G401 (cell line): ENCODE measurements at places on chromosomes 7 and 10.

DNA sequence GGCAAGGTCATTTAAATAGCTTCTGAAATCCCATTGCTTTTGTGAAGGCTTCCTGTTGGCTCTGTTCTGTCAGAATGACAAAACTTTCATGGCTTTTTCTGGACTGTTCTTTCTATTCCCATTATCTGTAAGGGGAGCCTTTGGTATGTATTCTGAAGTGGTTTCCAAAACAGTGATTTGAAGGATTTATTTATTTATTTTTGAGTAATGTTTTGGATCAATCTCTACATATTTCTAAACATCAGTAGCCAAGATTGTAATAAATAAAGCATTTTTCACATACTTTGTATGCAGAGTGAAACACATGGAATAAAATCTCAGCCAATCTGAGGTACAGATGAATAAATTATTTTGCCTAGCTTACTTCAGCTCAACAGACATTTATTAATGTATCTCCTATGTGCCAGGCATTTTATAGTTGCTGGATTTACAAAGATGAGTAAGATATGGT, 121.1 kb downstream of the BBS9 start:
- DNase-seq = no peak

- DNase-seq = no peak
Observed at GRCh38 chr10:77452952-77453564, 184.6 kb downstream of the KCNMA1 start.

GRCh38 chr10:73117976-73118743, 7.9 kb downstream of the NUDT13 start:
- DNase-seq = no peak

- DNase-seq = peak; percentile 8
Observed at GRCh38 chr7:51647931-51648351, 331.3 kb upstream of the COBL start.

GRCh38 chr7:22193450-22193983, 163.4 kb downstream of the RAPGEF5 start:
- peak; percentile 93 for DNase-seq

GRCh38 chr10:84551437-84552120, 223.2 kb downstream of the CCSER2 start:
- no peak for DNase-seq

DNA sequence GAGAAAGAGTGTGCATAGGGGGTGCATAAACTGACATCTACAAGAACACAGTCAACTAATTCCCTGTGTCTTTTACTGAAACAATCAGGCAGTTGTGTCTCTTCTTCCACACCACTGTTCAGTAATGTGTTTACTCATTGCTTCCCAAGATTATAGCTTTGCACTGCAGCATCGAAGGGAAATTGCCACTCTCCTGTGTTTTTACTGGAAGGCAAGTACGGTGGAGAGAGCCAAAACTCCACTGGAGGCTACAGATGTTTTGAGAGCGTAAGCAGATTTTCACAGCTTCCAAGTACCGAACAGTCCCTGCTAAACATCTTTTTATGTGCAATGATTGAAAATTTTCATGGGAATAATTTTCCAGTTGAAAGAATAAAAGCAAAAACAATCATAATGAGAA, 510.5 kb upstream of the AKR1E2 start:
- DNase-seq = no peak

DNA sequence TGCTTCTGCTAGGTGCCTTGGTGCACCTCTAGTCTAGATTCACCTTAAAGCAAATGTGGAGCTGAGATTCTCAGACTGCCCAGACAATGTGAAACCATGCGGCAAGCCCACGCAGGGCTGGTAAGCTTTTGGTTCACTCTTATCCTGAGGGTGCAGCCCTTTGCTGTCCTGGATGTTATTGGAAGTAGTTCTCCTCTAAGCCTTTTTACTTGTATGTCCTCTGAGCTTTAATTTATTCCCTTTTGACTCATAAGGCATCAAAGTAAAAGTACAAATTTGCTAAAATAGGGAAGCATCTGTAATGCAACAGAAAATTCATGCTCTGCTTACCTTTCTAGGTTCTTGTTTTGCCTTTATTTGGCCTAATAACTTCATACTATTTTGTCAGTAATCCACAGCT, 186.8 kb downstream of the MACC1 start:
- DNase-seq = no peak

DNA sequence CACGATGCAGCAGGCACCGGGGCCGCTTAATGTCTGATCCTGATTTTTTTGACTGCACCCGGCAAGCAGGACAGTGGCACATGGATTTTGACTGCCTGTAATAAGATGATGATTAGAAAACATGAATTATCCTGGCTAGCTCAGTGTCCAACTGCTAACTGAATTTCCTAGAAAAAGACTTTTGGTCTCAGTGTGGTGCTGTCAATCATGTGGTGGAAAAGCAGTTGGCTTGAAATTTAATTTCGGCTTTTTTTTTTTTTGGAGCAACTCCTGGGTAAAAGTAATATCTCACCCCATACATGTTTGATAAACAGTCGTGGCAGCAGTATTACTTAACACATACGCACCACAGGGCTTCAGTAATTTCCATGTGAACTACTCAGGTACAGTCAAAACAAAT, 227.7 kb downstream of the FANK1 start:
- DNase-seq = no peak

DNA sequence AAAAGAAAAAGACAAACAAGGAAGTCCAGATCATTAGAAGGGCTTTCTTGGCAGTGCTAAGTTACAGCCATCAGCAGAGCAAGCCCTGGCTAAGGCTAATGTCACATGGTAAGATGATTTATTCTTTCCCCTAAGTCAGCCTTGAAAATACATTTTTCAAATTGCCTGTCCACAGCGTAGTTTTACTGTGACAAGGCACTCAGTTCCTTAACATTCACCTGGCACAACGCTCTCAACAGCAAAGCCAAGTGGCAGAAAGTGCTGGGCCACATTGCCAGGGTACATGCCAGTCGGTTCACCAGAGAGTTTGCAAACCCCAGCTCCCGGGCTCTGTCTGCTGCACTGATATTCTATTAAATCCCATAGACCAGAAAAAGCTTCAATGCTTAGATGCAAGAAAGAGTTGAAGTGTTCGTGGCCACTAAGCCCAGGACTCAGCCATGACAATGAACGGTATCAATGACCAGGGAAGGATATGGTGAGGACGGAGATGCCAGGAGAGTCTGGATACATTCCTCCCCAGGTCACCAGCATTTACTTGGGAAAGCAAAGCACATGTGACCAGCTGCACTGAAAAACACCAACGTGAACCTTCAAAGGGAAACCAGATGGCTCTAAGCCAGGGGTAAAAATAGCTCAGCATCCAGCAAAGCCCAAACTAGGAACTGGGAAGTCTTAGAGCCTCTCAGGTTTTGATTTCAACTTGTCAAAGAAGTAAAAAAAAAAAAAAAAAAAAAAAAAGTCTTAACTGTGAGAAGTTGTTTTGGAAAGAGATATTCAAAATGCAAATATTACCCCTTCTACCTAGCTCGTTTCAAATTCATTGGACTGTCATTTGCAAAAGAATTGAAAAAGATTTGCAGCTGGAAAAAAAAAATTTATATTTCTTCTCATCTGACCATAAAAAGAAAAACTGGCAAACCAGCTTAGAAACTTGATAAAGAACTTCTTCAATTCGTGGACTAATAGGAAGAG, 23.9 kb upstream of the MPP7 start:
- peak; percentile 84 for DNase-seq
